Femur (tissue), 1 donor: ENCODE measurements at places on chromosomes 5 and 9.

DNA sequence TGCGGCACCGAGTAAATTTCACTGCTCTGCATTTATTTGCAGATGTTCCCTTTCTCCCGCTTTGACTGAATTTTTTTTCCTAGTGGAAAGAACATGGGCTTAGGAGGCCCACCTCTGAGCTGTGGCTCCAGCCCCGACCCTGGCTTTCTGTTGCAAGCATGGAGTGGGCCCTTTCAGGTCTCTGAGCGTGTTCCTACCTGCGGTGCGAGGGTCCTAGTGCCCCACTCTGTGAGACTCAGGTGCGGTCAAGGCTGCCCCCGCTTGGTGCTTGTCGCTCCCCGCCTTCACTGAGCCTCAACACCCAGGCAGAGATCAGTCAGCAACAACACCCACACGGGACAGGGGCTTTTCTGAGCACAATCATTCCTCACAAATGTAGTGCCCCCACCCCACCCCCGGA lies 32.0 kb downstream of the SLC6A3 start:
- DNase-seq = no peak

- no peak for DNase-seq
Measured at GRCh38 chr5:178123966-178124925, 6.6 kb upstream of the RMND5B start.

DNA sequence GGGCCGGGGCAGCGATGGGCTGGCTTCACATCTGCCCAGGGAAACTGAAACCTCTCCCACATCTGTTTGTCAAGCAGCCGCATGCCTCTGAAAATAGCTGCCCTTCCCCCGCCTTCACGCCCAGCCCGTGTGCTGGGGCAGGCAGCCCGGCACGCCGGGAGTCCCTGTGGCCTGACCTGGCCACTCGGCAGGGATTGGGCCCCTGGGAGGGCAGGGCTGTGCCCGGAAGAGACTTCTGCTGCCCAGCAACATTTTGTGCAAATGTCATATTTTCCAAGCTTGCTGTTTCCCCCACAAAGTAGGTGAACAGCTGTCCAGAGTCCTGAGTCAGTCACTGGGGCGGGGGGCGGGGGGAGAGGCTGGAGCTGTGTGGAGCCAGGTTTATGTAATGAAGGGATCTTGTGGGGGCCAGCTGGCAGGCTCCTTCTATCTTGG lies 8.2 kb downstream of the COL27A1 start:
- peak; percentile 87 for DNase-seq

DNA sequence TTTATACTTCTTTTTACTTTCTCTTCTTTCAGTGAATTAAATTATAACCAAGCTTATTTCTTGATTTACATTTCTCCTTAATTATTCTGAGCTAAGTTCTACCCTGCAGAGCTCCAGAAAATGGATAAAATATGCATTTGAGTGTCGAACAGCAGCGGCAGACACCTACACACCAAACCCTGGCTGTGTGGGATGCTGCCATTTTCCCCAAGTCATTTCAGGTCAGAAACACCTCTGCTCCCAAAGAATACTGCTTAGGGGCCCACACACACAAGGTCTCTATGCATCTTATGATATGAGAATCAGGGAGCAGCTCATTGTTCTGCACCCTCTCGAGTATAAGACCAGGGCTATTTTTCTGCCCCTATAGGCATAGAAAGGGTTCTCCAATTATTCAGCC lies 122.3 kb downstream of the CMYA5 start:
- DNase-seq = no peak

GRCh38 chr9:109996936-109997580 lies 210.9 kb downstream of the C9orf152 start:
- no peak for DNase-seq

GRCh38 chr5:95424526-95424925 lies 33.4 kb downstream of the FAM81B start:
- DNase-seq = no peak

DNA sequence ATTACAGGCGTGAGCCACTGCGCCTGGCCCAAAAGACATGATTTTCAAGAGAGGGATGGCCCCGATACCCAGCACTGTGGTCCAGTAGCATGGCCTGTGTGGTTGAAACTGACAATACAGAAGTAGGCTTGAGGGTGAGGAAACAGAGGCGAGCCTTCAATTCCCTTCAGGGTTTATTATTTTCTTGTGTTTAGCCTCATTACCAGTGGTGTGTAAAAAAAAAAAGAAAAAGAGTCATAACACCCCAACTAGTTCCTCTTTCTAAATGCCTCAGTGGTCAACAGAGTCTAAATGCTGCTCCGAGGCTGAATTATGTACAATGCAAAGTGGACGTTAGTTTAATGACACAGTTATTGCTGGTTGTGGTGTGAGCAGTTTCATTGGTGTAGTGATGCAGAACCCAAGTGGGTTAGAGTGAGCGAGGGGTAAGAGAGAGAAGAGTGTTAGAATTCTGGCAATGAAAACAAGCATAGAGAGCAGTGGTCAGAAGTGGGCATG lies 58.8 kb downstream of the SNX30 start:
- no peak for DNase-seq

GRCh38 chr9:89743573-89744254 lies 138.9 kb downstream of the GADD45G start:
- no peak for DNase-seq

- DNase-seq = peak; percentile 49
Measured at GRCh38 chr5:151174612-151175101, 17.1 kb upstream of the ANXA6 start.

GRCh38 chr5:134547579-134547978 lies 22.1 kb downstream of the JADE2 start:
- peak; percentile 72 for DNase-seq

GRCh38 chr9:18037981-18038380 lies 436.0 kb upstream of the ADAMTSL1 start:
- no peak for DNase-seq

- no peak for DNase-seq
Measured at GRCh38 chr5:169229342-169229892, 71.5 kb downstream of the SLIT3 start.

DNA sequence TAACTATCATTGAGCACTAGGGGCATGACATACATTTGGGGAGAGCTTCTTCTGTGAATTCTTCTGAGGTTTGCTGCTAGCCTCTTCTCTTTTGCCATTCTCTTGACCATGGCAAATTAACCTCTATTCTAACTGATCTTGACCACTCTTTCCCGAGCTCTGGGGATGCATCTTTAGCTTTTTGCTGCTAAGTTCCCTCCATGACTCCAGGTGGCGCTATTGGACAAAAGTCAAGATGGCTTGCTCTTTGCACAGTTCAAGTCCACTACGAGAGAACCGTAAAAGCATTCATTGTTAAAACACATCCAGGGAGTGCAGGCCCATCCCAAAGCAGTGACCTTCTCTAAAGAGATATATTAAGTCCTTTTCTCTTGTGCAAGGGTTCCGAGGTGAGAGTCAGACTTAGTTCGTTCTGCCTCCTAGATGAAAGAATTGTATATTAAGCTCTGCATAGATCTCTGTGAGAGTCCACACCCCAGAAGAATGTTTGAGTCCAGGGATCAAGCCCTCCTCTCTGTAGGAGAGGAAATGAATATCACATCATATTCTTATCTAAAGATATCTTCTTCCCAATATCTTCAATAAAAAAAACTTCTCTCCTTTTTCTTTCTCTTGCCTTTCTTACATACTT lies 1152.9 kb upstream of the CDH6 start:
- DNase-seq = peak; percentile 30

- DNase-seq = peak; percentile 60
Measured at GRCh38 chr5:138725153-138725817, 27.9 kb upstream of the CTNNA1 start.

GRCh38 chr9:6579613-6580012 lies 65.9 kb downstream of the GLDC start:
- DNase-seq = no peak

DNA sequence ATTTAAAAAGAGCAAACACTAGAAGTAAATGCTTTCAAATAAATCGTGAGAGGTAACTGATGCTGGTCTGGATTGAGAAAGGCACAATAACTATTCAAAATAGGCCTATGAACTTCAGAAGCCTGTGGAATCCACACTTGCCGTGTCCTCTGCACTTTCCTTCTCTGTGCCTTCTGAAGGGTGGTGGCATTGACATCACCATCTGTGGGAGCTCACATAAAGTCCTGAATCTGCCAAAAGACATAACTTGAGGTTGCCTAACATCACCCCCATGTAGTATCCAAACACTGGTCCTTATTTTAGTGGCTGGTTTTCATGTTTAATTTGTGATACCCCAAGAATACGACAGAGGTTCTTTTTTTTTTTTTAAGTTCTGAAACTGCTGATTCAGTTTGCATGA lies 59.8 kb downstream of the IRF1 start:
- DNase-seq = no peak

DNA sequence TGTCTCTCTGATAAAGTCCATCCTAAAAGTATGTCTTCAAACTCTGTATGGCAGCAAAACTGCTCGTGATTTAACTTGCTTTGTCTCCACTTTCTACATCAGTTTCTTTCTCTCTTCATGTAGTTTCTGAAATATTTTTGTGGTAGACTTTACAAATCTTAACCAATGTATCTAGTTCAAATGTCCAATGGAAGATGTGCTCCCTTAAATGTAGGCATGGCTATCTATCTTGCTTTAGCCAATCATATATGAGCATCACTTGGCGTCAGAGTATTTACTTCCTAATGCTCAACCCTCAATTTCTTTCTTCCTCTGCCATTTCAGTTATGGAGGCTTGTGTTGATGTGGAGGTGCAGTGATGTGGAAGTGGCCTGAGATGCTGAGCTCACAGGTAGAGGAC lies 206.1 kb upstream of the ZNF608 start:
- DNase-seq = no peak

DNA sequence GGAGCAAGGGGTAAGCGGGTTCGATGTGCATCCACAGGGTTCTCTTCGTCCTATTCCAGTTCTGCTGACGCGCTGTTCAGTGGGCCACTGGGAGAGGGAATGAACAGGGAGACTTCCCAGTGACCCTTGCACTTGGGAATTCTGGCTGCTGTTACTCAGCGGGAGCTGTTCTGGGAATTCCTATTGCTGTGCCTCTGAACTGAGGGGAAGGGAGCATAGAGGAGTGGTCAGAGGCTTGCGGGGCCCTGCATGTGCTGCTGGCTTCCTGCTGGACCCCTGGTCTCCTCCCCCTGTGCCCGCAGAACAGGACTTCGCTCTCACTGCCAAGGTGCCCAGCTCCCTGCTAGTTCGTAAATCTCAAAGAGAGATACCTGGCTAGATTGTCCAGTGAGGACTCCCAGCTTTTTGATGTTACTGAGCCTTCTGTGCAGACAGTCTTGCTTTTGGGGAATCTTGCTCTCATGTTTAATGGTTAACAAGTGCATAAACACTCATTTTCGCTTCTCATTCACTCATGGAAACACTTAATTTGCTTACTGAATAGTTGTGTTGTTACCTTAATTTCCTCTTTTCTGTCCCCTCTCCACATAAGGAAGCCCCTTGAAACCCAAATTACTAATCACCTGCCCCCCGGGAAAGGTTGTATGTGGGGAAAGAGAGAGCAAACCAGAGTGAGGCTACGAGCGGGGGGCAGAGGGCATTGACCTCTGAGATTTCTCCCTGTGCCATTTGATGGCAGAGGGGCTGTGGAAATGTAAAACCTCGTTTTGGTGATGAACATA lies 5.9 kb downstream of the TRIO start:
- DNase-seq = no peak

GRCh38 chr5:102819634-102820033 lies 64.5 kb downstream of the PAM start:
- DNase-seq = no peak

DNA sequence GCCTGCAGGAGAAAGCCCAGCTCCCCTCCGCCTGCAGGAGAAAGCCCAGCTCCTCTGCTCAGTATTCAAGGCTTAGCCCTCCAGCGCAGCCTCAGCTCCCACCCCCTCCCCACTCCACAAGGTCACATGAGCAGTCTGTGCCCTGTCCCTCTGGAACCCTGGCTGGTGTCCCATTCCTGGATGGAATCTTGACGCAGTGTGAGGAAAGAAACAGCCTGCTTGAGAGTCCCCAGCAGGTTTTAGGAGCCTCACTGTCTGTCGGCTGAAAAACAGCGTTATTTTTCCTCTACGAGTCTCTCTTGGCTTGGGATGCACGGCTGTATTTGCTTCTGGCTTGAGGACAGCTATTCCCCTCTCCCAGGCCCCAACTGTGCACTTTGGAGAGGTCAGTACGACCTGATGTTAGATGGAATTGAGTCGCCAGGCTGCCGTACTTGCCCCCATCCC lies 210.1 kb upstream of the TRIM32 start:
- DNase-seq = peak; percentile 84

GRCh38 chr9:14242150-14242805 lies 71.7 kb downstream of the NFIB start:
- DNase-seq = no peak

GRCh38 chr5:2282034-2282690 lies 399.4 kb upstream of the IRX4 start:
- no peak for DNase-seq

DNA sequence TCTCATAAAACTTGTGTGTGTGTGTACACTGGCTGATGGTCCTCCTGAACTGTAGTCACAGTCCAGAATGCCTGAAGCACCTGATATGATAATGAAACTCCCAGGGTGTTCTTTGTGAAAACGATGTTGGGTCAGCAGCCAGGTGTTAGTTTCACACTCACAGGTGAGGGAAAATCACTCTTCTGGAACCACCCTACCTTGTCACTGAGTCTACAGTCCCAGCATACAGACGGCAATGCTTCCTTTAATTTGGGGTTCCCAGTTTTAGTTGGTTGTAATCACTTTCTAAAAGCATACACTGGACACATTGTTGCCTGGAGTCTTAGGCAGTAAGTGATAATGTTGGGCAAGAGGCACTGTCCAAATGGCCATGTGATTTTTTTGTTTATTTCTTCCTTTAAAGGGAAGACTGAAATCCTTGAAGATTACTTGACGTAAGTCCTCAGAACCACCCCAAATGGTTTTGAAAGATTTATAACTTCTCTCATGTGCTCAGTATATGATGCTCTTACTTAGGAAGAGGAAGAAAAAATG lies 18.2 kb upstream of the MGAT1 start:
- DNase-seq = no peak

DNA sequence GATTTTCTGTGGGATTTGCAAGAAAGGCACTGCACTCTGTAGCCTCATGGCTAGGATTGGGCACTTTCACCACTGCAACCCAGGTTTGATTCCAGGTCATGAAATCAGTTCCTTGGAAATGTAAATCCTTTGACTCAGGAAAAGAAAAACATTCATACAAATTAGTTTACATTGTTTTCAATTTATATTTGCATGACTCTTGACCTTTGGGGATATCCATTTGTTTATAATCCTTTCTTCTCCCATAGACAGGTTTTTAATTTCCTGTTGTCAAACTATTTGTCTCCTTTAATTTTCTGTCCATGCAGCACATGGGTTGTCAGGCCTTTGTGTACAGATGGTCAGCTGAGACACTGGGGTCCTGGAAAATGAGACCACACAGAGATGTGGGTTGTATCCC lies 801.5 kb downstream of the NR2F1-AS1 start:
- no peak for DNase-seq
